ENCODE measurements at places on chromosomes 2 and 18.

DNA sequence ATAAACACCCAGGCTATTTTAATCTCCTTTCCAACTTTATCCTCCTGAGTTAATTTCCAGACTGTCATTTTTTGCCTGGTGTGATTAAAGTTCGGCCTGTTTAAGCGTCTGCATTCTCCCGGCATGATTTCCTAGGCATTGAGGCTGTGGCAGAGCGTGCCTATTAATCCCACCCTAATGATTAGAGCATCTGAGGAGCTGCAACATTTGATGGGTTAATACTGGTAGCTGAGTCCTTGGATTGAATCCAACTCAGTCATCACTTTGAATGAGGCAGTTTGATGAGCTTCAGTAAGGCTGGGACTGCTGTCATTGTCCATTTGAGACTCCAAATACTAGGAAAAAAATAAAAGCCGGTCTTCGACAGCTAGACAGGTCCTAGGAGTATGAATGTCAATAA lies 882.5 kb downstream of the SLC4A3 start:
- no peak for DNase-seq

DNA sequence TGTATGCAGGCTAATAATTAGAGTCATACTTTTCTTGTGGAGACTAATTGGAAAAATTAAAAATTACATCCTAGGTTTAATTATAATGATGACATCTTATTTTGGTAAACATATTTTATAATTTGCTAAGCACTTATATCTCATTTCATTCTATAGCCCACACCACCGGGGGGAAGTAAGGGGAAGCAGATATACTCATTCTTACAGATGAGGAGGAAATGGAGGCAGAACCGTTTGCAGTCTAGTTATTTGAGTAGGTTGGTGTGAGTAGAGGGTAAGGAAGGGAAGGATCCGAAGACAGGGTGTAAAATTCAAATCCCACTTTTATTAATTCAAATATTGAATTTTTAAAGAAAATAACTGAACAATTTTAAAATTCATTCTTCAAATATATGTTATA lies 3.7 kb downstream of the ITGAV start:
- DNase-seq = no peak

GRCh38 chr2:127655209-127656073 lies 9.5 kb downstream of the GPR17 start:
- DNase-seq = no peak

DNA sequence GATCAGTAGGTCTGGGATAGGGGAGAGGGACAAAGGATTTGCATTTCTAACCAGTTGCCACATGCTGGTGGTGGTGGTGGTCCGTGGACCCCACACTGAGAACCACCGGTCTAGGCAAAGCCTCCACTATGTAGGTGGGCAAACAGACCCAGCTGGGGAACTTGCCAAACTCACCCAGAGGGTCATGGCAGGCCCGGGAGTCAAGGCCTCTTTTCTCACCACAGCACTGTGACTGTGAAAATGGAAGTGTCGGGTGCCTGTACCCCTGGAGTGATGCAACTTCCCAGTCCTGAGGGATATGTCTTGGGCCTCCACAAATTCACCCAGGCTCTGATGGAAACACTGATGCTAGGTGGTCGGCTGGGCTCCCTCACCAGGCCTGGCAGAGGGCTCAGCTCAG lies 101.2 kb upstream of the SMAD2 start:
- no peak for DNase-seq

DNA sequence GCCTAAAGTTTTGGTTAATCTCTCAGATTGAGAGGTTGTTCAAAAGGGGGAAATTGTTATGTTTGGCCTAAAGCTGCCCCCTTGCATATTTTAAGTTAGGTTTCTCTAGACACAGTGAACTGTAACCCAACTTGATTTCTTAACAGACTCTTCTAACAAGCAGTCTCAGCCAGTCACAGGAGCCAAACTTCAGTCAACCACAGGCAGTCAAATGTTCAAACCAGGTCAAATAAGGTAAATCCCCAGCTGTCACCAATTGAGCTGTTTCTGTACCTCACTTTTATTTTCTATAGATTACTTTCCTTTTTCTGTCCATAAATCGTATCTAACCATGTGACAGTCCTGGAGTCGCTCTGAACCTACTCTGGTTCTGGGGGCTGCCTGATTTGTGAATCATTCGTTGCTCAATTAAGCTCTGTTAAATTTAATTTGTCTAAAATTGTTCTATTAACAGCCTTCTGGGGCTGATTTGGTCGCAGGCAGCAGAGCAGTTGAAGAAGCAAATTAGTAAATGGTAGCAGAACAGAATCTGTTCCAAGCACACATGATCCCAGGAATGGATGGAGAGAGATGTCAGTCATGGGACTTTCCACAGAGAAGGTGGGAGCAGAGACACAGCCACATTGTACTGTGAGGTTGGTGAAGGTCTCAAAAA lies 16.4 kb upstream of the NFU1 start:
- no peak for DNase-seq

- no peak for DNase-seq
Measured at GRCh38 chr2:39667104-39667885, 1.6 kb downstream of the TMEM178A start.

DNA sequence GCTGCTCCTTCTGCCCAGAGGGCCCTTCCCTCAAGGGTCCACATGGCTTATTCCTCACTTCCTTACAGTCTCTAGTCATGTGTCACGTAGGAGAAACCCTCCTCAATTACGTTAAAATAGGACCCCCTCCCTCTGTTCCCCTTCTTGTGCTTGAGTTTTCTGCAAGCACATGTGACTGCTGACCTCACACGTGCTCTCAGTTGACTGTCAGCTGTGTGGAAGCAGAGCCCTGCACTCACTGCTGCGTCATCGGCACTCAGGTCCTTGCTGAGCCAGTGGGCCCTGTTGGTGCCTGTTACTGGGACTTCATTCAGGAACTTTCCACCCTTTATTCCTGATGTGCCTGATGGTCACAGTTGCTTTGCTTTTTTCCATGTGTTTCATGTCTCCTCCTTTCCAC lies 11.1 kb downstream of the ATG16L1 start:
- no peak for DNase-seq

- no peak for DNase-seq
Measured at GRCh38 chr2:18927525-18928232, 338.3 kb upstream of the NT5C1B start.

DNA sequence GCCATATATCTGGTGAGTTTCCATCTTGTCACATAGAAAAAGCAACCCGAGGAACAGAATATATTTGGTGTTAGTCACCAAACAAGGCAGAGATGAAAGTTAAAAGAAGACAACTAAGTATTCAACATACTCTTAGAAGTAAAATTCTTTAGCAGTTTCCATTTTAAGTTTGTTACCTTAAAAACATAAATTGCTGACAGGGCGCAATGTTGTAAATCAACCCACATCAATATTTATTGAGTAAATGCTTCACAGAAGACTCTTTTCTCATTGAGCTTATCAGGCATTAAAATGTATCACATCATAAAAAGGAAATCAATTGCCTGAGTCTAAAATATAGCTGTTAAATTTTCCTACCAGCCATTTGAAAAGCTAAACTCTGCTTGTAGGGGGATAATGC lies 603.0 kb downstream of the FBXO15 start:
- no peak for DNase-seq

GRCh38 chr18:9637036-9637767 lies 22.8 kb upstream of the PPP4R1 start:
- no peak for DNase-seq

- no peak for DNase-seq
Measured at GRCh38 chr18:48902856-48903601, 47.7 kb downstream of the SMAD7 start.

GRCh38 chr2:61536180-61536571 lies 2.0 kb downstream of the XPO1 start:
- no peak for DNase-seq

DNA sequence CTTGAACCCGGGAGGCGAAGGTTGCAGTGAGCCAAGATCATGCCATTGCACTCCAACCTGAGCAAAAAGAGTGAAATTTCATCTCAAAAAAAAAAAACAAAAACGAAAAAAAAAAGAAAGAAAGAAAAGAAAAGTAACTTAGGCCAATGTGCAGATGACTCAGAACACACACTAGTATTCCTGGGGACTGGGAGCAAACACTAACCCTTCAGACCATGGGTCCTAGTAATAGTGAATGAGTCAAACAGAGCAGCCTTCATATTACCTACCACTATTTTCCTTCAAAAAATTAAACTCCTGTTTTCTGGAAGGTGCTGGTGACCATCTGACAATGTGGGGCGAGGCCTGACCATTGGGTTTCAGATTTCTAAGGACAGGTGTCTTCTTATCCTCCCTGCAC lies 253.4 kb downstream of the PIEZO2 start:
- DNase-seq = no peak

All from GM04504 (cell line).